ENCODE measurements at places on chromosomes 2 and 18.

DNA sequence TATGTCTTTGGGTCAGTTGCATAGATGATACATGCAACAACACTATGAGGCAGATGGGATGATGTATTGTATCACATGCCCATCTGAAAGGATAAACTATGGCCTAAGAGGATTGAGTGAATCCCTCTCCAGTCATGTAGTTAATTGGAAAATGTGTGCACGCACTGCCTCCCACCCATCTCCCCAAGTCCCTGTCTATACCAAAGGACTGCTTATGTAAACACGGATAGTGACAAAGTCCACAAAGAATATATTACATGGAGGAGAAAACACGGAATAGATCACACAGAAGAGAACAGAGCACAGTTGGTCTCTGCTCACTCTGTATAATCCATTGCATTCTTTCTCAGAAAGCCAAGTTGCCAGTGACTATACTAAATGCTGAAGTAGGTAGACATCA is 82.4 kb downstream of the NCKAP5 start:
- DNase-seq, result no peak

DNA sequence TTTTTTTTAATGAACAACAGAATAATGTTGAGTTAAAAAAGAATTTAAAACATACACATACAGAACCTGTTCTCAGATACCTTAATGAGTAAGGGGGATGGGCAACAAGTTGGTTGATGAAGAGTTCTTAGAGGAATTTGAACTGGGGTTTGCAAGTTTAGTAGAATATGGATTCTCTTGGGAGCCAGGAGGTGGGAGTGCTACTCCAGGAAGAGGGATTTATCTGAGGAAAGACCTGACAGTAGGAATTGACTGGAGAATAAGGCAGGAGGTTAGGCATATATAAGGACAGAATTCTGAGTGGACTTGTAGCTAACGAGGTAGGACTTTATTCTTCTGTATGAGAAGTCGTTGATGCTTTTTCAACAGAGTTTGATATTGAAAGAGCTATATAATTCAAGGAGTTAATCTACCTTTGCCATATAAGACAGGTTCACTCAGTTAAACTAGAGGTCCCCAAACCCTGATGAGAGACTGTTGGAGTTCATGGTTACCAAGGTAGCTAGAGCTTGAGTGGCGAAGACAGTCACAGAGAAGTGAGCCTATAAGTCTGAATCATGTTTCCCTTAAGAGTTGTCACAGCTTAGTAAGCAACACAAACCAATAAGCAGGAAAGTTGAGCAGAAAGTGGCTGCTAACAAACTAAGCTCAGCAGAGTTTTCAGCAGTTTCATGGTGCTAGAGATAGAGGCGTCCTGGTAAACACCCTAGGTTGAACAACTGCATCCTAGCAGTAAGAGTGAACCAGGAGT is 88.2 kb downstream of the NCOA1 start:
- DNase-seq, result no peak

GRCh38 chr2:7670905-7671641 is 753.9 kb downstream of the RNF144A start:
- no peak for DNase-seq

- DNase-seq, result no peak
These were observed 70.6 kb upstream of the EPAS1 start for GRCh38 chr2:46226620-46227019.

- DNase-seq, result no peak
These were observed 21.8 kb downstream of the ZAP70 start for GRCh38 chr2:97735161-97735561.

DNA sequence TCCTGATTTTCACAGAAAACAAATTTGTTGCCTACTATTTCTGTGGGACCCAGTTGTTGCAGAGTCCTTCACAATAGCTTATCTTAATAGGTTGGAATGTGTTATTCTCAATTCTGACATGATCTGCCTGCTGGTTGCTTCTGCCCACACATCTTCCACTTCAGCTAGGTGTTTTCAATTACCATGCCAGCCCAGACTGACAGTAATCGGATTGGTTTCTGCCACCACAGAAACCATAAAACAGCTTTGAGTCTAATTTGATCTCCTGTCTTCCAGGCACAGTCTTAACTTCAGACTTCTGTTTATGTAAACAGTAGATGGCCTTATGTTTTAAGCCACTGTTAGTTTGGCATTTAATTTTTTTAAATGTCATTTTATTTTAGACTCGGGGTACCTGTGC is 248.2 kb upstream of the RBMS1 start:
- DNase-seq, result no peak

DNA sequence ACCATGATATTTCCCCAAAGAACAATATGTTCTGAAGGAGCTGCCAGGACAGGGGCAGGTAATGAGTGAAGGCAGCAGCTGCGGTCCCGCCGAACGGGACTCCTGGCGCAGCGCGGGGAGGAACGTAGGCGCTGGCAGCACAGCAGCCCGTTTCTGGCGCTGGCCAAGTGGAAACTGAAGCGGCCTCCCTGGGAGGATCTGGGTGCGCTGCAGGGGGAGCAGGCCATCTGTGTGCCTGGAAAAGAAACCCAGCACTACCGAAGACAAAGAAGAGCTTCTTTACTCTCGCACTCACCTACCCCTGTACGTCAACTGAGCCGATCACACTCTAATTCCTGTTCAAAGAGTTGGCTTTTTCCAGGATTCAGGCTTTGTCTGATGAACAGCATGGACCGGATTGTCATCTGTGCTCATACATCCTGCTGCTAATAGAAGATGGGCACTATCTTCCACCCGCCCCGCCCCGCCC is 11.8 kb downstream of the G6PC2 start:
- DNase-seq, result no peak

DNA sequence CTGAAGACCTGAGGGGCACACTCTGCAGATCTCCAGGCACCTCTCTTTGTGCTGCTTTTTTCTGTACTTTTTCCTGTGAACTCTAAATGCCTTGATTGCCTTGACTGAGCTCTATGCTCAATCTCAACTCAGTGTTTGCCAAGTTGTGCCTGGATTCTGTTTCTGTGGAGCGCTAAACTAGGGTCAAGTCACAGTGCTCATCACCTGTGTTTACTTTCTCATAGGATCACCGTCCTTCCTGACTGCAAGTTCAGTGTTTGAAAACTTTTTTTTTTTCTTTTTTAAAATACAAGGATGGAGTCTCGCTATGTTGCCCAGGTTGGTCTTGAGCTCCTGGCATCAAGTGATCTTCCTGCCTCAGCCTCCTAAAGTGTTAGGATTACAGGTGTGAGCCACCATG is 62.6 kb downstream of the AGPS start:
- no peak for DNase-seq

DNA sequence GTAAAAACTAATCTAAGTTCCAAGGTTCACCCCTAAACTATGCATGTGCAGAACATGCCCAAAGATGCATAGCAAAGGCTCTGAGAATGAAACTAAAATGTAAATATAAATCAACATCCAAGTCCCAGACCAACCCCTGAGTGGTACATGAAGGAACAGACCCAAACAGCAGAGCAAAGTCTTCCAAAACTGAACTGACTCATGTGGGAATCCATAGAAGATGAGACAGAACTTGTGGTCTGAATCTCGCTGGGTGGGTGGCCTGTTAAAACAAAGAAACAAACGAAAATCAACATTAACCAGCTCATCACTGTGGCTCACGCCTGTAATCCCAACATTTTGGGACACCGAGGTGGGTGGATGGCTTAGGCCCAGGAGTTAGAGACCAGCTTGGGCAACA is 29.5 kb upstream of the ATRAID start:
- DNase-seq, result no peak

GRCh38 chr2:239958473-239958765 is 66.7 kb downstream of the NDUFA10 start:
- DNase-seq, result no peak

GRCh38 chr2:100891906-100892642 is 72.1 kb downstream of the NPAS2 start:
- no peak for DNase-seq

DNA sequence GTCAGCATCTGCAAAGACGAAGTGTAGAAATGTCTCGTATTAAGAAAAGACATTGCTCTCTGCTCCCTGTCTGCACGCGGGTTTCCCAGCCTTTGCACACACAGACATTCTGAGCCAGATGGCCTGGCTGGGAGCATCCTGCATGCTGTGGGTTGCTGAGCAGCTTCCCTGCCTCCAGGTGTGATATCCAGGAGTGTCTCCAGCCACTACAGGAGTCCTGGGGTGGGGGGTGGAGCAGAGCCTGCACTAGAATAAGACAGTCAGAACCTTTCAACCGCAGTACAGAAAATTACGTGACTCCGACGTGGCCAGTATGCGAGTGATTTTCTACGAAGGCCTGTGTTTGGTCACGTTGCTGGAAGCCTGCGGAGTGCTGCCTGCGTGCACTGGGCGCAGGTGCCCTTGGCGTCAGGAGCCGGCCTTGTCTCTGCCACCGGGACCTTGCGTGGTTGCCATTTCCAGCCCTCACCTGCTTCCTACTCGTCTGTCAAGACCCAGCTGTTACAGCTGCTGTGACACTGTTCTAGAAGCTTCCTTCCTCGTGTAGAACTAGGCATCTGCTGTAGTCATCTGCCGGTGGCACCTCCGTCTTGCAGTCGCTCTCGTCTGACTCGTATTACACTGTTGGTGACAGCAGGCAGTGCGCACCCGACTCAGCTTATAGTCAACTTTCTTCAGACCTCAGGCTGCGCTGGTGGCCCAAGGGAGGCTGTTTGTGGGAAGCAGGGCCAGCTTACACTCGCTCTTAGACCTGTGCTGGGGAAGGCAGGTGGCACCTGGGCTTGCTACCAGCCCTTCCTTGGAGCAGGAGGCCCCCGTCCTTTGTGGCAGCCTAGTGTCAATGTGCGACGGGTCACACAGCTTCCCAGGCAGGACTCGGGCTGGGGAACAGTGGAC is 11.2 kb downstream of the CTDP1 start:
- no peak for DNase-seq

GRCh38 chr2:241095594-241096290 is 6.3 kb downstream of the MTERF4 start:
- no peak for DNase-seq

DNA sequence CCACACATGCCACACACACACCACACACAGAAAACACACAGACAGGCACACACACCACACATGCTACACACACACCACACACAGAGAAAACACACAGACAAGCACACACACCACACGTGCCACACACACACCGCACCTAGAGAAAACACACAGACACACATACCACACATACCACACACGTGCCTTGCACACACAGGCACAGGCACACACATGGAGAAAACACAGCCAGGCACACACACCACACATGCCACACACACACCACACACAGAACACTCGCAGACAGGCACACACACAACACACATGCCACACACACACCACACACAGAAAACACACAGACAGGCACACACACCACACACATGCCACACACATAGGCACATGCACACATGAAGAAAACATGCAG is 242.1 kb upstream of the MYT1L start:
- DNase-seq, result no peak

- no peak for DNase-seq
These were observed 65.4 kb downstream of the PLA2R1 start for GRCh38 chr2:159996792-159997546.

DNA sequence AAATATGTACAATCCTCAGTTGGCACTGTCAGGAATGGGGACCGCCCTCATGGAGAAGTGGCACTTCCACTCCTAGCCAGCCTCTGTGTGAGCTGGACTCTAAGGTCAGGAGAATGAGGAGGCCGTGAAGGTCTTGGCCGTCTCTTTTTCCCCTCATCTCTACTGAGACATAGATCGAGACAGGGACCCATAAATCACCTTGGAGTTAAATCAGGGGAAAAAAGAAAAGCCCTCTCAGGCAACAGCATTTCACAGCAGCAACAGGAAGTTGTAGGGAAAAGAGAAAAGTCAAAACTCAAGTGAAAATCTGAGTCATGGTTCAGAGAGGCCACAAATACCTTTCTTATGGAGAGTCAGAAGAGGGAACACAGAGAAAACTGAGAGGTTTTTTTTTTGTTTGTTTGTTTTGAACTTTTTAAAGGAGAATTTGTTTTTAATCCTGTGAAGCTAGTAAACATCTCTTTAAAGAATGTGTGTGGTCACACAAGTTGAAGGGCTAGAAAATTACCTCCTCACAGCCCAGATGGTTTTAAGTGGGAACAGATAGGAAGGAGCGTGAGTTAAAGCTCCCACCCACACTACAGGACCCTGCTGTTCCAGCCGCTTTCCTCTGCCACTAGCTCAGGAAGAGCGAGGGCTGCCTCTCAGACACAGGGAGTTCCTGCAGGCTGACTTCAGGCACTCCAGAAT is 30.6 kb upstream of the CYP1B1 start:
- no peak for DNase-seq

GRCh38 chr2:117123362-117123761 is 691.1 kb upstream of the DDX18 start:
- no peak for DNase-seq

All from NCI-H1436 (cell line).